ENCODE measurements at places on chromosomes 6 and 20.
A peak's percentile ranks its signal among the peaks of the same experiment; 100 is the strongest.

DNA sequence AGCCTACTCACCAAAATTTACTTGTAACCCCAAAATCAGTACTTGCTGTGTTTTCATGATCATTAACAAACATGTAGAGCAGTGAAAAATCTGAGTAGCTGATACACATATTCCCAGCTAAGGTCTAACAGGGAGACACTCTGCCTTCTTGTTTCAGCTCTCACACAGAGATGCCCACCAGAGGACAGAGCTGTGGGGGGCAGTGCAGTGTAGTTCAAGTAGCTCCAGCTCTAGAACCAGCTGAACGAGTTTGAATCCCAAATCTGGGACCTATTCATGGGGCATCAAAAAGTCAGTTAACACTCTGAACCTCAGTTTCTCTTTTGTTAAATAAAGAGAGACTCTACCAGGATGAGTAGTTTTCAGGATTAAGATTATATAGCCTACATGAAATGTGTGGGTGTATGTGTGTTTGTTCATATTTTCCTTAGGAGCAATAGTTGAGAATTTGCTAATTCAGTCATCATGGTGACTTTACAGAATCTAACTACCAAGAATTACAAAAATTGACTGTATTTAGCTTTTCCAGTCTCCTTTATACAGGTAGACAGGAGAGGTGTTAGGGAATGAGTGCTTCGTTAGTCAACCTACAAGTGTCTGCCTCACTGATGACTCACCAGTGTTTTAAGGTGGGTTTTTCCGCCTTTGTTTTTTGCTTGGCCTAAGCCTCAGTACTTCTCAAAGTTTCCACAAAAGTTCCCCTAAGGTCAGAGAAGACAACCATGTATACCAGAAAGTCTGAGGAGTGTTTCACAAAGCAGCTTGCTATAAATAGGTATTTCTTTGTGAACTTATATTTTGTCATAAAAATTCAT is 164.0 kb upstream of the RUNX2 start:
- no peak for DNase-seq

DNA sequence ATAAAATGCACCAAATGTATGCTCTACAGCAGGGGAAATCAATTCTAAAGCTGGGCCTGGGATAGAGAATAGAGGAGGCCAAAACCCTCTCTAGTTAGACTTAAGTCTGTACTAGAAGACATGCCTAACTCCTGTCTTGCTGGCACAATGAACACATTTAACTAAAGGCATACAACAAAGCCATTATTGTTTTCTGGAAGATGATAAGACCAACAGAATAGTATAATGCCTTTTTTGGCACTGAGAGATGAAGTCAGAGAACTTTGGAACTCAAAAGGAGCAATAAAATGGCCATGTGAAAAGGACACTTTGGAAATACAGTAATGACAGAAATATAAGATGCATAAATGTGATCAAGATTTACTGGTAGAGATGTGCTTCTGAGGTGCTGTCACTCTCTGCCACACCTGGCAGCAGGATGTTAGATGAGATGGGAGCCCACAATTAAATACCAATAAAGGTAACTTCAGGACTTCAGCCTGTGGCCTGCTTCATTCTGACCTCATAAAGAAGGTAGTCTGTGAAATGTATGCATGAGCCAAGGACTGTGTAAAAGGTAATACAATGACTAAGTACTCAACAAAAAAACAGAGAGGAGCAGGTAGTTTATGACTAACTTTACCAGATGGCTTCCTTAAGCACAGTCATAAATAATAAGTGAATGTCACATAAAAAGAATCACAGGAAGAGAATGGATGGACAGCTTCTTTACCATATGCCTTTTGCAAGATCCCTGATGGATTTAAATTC is 333.4 kb downstream of the BCKDHB start:
- DNase-seq, result peak; percentile 54

- no peak for DNase-seq
Observed at GRCh38 chr6:98539741-98540140, 294.6 kb upstream of the POU3F2 start.

GRCh38 chr6:45479834-45480751 is 102.4 kb upstream of the SUPT3H start:
- peak; percentile 33 for DNase-seq

DNA sequence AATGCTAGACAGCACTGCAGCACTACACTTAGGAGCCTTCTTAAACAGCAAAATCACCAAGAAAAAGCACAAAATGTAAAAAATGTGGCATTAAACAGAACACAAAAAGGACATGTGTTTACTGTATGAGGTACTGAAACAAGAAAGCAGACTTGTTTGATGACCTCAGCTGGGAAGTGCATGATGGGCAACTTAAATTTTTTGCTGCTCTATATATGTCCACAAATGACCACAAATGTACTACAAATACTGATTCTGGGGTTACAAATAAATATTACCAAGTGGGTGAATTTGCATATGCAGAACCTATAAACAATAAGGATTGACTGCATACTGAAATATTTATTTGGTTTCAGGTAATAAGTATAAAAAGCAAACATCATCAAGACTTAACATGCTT is 13.1 kb downstream of the RAB23 start:
- DNase-seq, result no peak

Measured in lung microvascular endothelial cell (primary cell).